Lung (tissue), 17 donors: ENCODE measurements at places on chromosomes 4 and X.

DNA sequence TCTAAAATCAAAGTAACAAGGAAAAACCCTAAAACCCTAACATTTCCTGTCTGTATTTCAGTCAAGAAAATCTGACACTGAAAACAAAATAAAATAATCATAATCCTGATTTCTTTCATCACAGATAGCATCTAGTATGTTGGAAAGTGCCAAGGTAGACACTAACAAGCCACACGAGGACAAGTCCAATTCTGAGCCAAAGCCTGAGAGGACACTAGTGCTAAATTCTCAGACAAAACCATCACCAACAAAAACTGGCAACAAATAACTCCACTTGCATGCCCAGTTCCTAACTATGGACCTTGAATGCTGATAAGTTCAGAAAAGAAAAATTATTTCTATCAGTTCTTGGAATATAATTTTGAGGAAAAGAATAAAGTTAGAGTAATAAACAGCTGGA is 113.7 kb downstream of the MANBA start:
- no peak for DNase-seq

- no peak for DNase-seq
These were observed 132.6 kb downstream of the FHIP1A start for GRCh38 chr4:151541389-151542071.

GRCh38 chr4:60039908-60040307 is 1160.2 kb upstream of the ADGRL3 start:
- no peak for DNase-seq

DNA sequence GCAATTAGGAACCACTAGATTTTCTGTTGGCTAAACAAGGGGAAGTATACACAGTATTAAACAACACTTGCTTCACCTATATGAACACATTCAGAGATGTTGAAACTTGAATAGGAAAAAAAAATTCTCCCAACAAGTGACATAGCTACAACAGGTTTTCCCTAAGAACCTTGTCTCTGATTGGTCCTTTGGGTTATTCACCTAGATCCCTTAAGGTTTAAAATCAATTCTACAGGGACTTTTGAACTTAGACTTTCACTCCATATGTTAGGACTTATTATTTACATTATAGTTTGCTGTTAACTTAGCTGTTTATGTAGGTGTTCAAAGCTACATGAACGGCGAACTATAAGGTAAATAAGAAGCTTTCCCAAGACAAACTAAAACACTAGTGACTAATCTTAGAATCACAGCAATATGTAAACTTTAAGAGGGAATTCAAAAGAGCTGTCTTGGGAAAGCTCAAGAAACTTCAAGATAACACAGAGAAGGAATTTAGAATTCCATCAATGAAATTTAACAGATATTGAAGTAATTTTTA is 72.2 kb upstream of the ZXDB start:
- DNase-seq = no peak

DNA sequence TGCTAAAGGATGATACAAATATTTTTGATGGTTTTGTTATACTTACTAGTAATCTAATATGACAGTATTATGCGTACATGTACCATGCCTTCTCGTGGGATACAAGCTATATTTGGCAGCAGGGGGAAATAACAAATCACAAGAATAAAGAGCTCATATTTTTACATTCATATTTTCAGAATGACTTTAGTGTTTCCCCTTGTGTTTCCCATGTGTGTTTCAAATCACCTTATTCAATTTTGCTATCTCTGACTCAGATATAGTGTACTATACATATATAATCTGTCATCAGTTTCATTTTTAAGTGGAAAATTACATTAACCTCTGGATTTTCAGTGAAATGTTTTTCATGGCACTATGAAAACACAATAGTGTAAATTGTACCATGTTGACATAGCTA is 146.8 kb downstream of the RPA4 start:
- no peak for DNase-seq

- peak; percentile 17 for DNase-seq
These were observed 32.3 kb upstream of the TFDP3 start for GRCh38 chrX:133250184-133251100.

GRCh38 chr4:1851160-1851559 is 4.8 kb downstream of the LETM1 start:
- DNase-seq = no peak

GRCh38 chr4:17511950-17512795 is at the start of gene QDPR:
TSS of gene QDPR (minus strand) at chr4:17512090. CDS start at chr4:17512054, 36 bp downstream.
- peak; percentile 88 for DNase-seq

- DNase-seq = peak; percentile 43
These were observed 105.1 kb downstream of the ADGRA3 start for GRCh38 chr4:22410645-22411247.

DNA sequence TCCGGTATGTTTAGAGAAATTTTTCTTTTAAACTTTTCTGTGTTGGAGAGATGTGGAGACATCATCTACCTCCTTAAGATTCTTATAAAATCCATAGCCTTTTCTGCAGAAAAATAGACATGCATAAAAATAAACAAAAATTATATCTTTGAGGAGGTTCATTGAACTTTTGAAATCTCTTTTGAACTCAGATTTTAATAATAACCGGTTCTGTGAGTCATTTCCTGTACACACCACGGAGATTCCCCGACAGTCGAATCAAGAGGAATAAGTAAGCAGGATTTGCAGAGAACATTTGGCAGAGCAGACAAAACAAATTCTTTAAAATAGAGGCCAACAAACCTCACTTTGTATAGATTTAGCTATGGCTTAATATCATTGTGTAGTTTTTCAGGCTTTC is 918.7 kb upstream of the POU3F4 start:
- DNase-seq = peak; percentile 20

DNA sequence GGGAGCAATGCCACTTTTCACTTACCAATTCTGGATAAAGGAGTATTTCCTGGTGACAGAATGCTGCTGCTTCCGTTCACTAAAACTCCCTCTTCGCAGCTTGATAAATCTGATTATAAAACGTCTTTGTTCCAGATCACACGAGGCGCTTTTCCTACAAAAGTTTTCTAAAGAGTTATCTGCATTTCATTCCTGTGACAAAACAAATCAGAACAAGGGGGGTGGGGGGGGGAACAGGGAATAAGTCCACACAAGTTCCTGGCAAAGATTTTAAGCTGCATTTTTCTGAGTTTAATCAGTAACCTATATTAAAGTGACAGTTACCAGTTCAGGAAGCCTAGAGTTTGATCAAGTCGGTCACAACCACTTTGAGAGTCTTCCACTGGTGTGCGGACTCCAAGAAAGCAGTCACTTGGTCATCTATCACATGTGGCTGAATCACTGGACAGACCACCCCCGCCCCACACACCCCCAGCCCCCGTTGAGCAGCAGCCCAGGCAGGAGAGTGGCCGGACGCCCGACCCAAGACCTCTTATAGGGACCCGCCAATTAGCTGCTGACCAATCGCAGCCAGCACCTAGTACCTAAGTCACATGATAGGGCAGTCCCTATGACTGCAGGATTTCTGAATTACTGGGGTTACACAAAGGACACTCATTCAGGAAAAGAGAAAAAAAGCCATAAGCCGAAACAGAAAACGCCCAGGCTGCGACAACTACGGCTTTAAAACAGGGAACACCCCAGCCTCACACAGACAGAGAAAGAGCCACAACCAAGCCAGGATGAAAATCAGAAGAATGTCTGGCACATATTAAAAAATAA is 569.3 kb upstream of the DIPK2B start:
- peak; percentile 93 for DNase-seq

- peak; percentile 49 for DNase-seq
These were observed 670 bp downstream of the PAPSS1 start for GRCh38 chr4:107719207-107719921.

- no peak for DNase-seq
These were observed 67.2 kb downstream of the SMARCAD1 start for GRCh38 chr4:94274912-94275311.

DNA sequence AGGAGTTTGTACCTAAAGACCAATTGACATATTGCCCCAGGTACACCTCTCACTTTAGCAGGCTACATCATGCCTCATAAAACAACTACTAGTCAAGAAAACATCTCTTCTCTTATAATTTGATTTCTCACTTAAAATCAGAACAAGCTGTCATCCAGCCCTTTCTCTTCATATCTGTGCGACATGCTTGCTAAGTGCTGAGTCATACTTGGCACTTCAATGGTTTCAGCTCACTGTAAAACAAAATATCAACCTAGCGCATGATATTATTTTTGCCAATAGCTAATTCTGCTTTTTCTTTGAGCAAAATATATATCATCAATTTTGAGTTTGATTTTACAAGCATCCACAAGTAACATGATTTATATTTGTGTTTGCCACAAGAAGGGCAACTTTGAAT is 27.9 kb upstream of the FUNDC1 start:
- peak; percentile 7 for DNase-seq

DNA sequence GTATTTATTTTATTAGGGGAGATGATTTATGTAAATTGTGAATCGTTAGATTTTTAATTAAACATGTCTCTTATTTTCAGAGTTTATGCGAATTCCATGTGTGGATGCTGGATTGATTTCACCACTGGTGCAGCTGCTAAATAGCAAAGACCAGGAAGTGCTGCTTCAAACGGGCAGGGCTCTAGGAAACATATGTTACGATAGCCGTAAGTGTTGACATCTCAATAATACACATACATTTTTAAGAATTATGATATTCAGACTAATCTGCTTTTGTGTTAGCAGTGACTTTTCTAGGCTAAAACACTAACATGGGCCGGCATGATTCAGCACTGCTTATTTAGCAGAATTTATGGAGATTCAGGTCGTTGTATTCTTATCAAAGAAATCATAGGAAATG is 91.2 kb downstream of the RAP1GDS1 start:
- DNase-seq = peak; percentile 22

GRCh38 chrX:119870626-119871131 is 854 bp downstream of the RNF113A start:
- DNase-seq = peak; percentile 47

DNA sequence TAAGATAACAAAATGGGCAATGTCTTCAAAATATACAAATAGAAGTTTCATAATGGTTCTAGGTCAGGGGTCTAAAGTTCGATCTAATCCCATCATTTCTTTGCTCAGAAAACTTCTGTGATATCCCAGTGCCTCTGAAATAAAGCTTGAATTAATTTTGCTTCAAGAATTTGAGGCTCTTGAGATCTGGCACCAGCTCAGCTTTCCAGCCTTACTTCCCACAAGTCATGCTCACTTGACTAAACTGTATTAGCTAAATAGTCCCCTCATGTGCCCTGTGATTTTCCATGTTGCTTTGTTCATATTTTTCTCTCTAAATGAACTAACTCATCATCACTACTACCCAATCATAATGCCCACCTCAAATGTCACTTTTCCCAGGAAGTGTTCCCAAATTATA is 50.8 kb upstream of the MBNL3 start:
- no peak for DNase-seq
